ENCODE measurements at places on chromosomes 5 and 9.
A peak's percentile ranks its signal among the peaks of the same experiment; 100 is the strongest.

GRCh38 chr5:139648205-139649081 is at the start of gene CXXC5:
TSS of gene CXXC5 (plus strand) at chr5:139648349. CDS start at chr5:139680524, 32,175 bp downstream.
- peak; percentile 90 for DNase-seq

DNA sequence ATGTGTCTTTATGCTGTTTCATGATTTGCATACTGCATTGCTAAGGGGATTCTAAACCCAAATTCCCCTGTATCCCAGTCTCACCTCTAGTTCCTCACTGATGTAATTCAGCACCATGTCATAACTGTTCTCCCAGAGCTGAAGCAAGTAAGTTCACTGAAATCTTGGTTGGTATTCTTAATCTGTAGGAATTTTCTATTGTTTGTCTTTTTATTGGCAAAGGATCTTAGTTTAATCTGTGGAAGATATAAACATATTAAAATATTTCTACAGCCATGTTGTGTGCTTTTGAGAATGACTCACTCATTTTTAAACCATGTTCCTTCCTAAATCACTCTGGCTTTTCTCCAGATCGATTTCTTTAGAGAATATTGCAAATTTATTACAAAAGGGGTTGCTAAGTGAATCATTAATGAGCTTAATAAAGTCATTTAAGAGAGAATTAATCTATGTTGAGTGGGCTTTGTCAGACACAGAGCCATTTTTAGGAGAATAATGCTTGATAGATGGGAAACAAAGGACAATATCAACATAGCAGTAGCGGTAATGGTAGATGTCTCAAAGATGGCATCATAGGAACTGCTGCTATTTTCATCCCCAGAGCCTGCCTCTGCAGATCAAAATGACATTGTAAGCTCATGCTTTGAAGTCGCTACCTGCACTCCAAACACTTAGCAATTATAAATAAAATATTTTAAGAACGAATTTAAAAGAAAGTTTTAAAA is 110.0 kb downstream of the ENC1 start:
- DNase-seq = no peak

DNA sequence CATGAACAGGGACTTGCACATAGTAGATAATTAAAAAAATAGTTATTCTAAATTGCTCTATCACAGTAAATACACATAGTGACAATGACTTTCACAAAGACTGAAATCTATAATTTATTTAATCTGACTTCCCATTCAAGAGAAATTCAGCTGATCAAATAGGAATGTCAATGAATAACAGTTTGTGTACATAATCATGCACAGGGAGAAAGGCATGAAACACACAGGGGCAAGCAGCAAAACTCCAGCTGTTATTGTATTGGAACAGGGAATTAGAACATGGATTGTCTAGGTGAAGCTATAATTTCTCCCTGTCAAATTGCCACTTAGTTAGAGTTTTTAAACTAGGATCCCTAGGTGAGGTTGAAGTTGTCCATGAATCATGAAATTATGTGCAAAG is 99.9 kb downstream of the HCN1 start:
- DNase-seq = no peak

GRCh38 chr9:129359916-129360536 is 182.0 kb upstream of the IER5L start:
- no peak for DNase-seq

- no peak for DNase-seq
These were observed 346.1 kb upstream of the PTGER4 start for GRCh38 chr5:40333459-40334241.

Measured in Caco-2 (cell line).